ENCODE measurements at places on chromosomes 5 and 9.

DNA sequence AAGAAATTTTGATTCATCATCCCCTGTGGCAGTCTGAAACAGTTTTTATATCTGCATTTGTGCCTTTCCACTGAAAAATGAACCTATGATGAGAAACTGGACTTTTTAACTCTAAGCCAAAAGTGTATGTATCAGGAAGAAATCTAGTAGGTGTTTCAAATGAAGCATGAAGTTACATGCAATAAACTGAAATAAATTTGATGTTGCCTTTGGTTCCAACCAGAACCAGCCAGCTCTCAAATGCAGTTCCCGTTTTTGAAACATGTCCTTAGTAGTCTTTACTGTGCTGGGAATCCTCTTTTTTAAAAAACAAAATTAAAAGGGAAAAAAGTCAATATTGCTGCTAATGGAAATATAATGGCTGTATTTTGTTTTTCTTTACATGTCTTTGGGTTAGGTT, 43.9 kb downstream of the HACD4 start:
- H3K4me1 ChIP-seq = no peaks in the 10 kb centered on the region
- no peaks in the 10 kb centered on the region for H3K27me3 ChIP-seq
- H3K36me3 ChIP-seq = no peaks in the 10 kb centered on the region
- DNase-seq = no peak

GRCh38 chr5:126927429-126927828, 102.9 kb downstream of the MARCHF3 start:
- H3K4me1 ChIP-seq = no peaks in the 10 kb centered on the region
- H3K27me3 ChIP-seq = no peaks in the 10 kb centered on the region
- no peak for DNase-seq
- H3K4me3 ChIP-seq = no peak overlapping the region

DNA sequence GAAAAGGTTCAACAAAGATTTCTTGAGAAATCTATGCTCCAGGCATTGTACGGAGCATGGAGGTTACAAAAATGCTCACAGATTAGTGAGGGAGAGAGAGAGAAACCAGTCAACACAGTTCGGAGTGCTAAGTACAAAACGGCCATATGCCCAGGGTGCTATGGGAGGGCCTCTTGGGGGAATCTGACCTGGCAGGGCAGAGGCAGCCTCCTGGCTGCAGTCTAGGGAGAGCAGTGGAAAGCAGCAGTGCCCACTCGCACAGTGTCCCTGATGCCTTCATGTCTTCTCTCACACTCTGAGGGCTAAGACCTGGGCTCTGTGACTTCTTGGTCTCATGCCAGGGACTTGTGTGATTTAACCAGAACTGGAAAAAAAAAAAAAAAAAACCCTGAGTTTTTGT, 29.8 kb upstream of the SMC5 start:
- H3K4me3 ChIP-seq = no peak overlapping the region
- no peaks in the 10 kb centered on the region for H3K27me3 ChIP-seq
- no peaks in the 10 kb centered on the region for H3K4me1 ChIP-seq
- peaks cover 6% of the 10 kb centered on the region for H3K36me3 ChIP-seq

DNA sequence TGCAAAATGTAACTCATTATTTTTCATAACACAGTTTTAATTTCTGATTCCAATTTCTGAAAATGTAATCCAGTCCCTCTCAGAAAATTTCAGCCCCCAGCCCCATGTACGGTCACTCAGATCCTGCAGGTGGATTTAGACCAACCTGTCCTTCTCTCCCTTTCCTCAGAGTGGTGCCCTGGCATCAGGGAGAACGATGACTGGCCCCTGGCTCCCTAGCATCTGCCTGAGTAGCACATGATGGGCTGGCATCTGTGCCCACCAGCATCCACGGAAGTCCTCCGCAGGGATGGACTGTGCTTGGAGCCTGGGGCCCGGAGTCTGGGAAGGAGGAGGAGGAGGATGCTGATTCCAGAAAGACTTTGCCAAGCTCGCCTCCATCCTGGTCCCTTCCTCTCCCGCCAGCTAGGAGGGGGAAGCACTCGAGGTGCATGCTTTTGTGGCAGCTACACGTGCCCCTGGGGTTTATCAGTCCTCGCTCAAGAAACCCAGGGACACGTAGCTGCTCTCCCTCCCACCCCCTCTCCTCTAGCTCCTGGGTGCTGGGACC, 54.4 kb upstream of the RUFY1 start:
- no peaks in the 10 kb centered on the region for H3K4me1 ChIP-seq
- DNase-seq = no peak
- no peaks in the 10 kb centered on the region for H3K36me3 ChIP-seq
- H3K4me3 ChIP-seq = no peak overlapping the region

DNA sequence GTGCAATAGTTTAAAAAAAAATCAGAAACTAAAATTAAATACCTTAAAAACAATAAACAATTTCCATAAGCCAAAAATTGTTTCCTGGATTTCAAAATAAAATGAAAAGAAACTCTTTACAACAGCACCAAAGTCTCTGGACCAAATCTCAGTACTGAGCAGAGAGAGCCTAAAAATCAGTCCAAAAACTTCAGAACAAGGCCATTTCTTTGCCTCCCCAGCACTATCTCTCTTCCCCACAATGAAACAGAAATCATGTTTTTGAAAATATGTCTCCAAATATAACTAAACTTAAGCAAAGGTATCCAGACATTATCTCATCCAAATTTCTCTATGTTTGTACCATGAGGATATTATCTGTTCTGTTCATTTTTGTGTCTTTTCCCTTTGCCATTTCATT, 1.0 kb downstream of the FREM1 start:
- no peaks in the 10 kb centered on the region for H3K36me3 ChIP-seq
- H3K27ac ChIP-seq = peak overlapping the region; percentile 39
- no peak overlapping the region for H3K4me3 ChIP-seq

DNA sequence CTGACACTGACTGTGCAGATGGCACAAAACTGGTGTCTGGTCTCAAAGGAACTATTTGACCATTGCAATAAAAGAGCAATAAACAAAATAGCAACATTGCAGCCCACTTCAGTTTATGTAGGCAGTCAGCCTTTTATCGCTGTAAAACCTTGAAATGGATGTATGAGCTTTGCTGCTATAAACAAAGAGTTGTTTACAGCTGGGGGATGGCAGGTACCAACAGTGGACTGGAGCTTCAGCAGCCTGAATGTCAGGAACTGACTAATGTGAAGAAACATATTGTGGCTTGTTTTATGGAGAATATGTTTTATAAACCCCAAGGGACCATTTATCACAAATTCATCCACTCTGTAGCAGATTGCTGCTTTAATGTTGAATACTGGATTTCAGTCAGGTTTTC, 78.0 kb downstream of the PTPRD start:
- no peaks in the 10 kb centered on the region for H3K4me1 ChIP-seq
- no peaks in the 10 kb centered on the region for H3K27me3 ChIP-seq
- H3K27ac ChIP-seq = no peak overlapping the region
- no peaks in the 10 kb centered on the region for H3K36me3 ChIP-seq

- no peak overlapping the region for H3K4me3 ChIP-seq
- no peaks in the 10 kb centered on the region for H3K36me3 ChIP-seq
- no peak overlapping the region for H3K27ac ChIP-seq
- H3K4me1 ChIP-seq = no peaks in the 10 kb centered on the region
- no peaks in the 10 kb centered on the region for H3K27me3 ChIP-seq
Measured at GRCh38 chr5:76406673-76407072, 3.6 kb downstream of the IQGAP2 start.

DNA sequence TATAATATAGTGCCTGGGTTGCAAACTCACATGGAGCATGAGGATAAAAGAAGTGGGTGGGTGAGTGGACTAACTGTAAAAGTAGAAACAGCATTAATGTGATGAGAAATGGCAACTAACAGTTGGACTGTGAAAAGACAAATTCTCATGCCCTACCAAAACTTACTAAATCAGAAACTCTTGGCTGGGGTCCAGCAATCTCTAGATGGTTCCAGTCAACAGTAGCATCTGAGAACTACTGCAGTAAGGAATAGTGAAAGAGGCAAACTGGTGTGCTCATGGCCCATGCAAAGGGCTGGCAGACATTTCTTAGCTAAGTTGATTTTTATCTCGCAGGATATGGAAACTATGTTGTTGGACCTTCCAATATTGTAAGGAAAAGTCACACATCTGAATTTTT, 150.3 kb downstream of the PIK3R1 start:
- H3K4me3 ChIP-seq = no peak overlapping the region
- no peak overlapping the region for H3K27ac ChIP-seq
- no peaks in the 10 kb centered on the region for H3K36me3 ChIP-seq
- H3K4me1 ChIP-seq = no peaks in the 10 kb centered on the region
- H3K27me3 ChIP-seq = no peaks in the 10 kb centered on the region

- H3K4me1 ChIP-seq = no peaks in the 10 kb centered on the region
- H3K27me3 ChIP-seq = no peaks in the 10 kb centered on the region
- H3K4me3 ChIP-seq = no peak overlapping the region
- H3K27ac ChIP-seq = no peak overlapping the region
- no peak for DNase-seq
Measured at GRCh38 chr5:53507013-53507412, 26.6 kb downstream of the FST start.

DNA sequence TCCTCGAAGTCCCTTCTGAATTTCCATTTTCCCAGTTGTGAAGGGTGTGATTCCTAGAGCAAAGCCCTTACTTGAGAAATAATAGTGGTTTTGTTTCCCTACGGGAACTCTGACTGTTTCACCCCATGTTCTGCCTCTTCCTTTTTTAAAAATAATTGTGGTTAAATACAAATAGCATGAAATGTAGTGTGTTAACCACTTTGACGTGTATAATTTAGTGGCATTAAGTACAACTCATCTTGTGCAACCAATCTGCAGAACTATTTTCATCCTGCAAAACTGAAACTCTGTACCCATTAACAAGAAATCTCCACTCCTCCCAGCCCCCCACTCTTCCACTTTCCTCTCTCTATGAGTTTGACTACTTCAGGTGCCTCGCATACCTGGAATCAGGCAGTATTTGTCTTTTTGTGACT, 35.6 kb upstream of the HAND1 start:
- no peak for DNase-seq
- no peaks in the 10 kb centered on the region for H3K27me3 ChIP-seq

- no peak overlapping the region for H3K27ac ChIP-seq
- H3K36me3 ChIP-seq = no peaks in the 10 kb centered on the region
- no peaks in the 10 kb centered on the region for H3K27me3 ChIP-seq
- no peaks in the 10 kb centered on the region for H3K4me1 ChIP-seq
Measured at GRCh38 chr5:136560126-136560525, 194.8 kb upstream of the TRPC7 start.

DNA sequence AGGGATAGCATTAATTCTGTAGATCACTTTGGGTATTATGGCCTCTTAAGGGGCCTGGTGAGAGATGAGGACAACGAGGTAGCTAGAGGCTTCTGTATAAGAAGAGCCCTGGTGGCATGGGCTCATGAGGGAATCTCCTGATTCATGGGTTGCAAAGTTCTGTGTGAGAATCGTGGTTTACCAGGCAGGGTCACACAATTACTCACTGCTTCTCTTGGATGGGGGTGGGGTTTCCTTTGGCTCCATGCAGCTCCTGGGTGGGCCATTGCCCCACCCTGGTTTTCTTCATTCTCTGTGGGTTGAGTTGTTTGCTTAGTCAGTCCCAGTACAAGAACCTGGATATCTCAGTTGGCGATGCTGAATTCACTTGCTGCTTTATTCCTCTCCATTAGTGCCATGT, 30.9 kb upstream of the TNFSF15 start:
- H3K4me3 ChIP-seq = no peak overlapping the region
- H3K36me3 ChIP-seq = no peaks in the 10 kb centered on the region
- no peaks in the 10 kb centered on the region for H3K27me3 ChIP-seq
- no peaks in the 10 kb centered on the region for H3K4me1 ChIP-seq
- no peak for DNase-seq

DNA sequence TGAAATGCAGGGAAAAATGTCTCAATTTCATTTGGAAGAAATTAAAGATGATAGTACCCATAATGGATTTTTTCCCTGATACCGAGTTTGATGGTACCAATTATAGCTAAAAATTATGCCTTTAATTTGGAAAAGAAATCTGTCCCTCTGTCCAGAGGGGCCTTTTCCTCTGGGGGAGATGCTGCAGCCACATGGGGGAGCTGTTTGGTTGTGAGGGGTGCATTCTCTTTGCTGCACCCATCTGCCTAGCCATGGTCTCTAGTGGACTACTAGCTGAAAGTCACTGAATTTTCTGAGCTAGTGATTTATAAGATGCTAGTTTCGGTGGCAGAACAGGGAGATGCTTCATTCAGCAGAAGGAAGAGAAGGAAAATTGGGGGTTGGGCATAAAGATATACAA, 9.6 kb downstream of the SEC61B start:
- no peak overlapping the region for H3K4me3 ChIP-seq
- no peaks in the 10 kb centered on the region for H3K27me3 ChIP-seq
- no peaks in the 10 kb centered on the region for H3K4me1 ChIP-seq
- H3K27ac ChIP-seq = no peak overlapping the region
- H3K36me3 ChIP-seq = no peaks in the 10 kb centered on the region

- H3K4me1 ChIP-seq = no peaks in the 10 kb centered on the region
- no peak overlapping the region for H3K27ac ChIP-seq
- no peak for DNase-seq
- no peaks in the 10 kb centered on the region for H3K36me3 ChIP-seq
- H3K27me3 ChIP-seq = no peaks in the 10 kb centered on the region
Measured at GRCh38 chr5:43859309-43859708, 256.3 kb downstream of the NNT start.

Data from tibial nerve (tissue), 4 donors.